Sciatic nerve (tissue), 2 donors: ENCODE measurements at places on chromosomes 16 and 17. TPM values are rescaled to one million over a fixed set of nuclear protein-coding genes. Genes with fewer than 3 reads are reported as not detected.

DNA sequence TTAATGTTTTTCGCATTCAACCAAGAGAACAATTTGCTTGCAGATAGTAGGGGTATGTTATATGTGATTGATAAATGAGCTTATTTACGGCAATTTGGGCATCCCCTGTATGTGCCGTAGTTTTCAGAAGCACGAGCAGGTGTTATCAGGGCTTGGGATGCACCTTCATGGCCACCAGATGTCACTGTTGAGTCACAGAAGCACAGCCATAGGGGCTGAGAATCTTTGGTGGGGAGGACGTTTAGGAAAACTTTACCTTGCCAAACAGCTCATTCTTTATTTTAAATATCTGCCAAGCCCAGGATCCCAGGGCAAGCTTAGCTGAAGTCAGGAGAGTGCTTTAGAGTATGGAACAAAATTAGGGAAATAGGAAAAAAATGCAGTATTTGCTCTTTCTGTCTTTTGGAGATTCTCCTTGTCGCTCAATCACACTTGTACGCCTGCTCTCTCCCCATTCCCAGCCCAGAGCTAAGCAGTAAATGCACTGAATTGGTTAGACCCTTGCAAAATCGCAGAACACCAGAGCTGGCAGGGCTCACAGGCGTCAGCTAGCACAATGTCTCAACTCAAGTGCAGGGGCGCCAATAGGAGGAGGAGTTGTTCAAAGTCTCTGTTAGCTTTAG is 93.6 kb upstream of the MPHOSPH6 start:
- peak; percentile 62 for DNase-seq

GRCh38 chr17:43958748-43959352 is 5.1 kb upstream of the PYY start:
- no peak for DNase-seq

DNA sequence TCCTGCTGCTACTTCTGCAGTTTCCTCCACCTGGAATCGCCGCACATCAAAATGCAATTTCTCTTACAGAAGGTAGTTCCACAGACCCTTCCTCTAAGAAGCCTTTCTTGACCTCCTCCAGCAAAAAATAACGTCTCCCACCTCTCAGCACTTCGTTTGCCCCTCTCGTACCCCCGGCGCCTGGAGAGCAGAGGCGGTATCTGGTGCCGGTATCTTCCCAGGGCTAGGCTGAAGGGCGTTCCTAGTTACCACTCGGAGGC is 482 bp downstream of the DCTPP1 start:
- DNase-seq: no peak

DNA sequence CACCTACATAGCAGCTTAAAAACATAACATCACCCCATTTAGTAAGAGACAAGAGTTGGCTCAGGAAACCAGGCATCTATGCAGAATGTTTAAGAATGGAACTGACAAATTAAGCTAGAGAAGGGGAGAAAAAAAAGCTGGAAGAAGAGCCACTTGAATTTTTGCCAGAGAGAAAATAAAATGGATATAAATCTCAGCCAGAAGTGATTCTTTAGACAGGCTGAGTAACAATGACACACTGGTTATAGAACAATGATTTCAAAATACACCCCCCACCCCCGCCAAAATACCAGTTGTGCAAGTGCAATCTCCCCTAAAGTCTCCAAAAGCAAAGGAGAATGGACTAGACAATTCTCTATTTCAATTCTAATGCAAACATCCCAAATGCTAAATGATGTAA is 22.4 kb downstream of the LSM12 start:
- no peak for DNase-seq

GRCh38 chr17:62179525-62180161 is 114.6 kb upstream of the MED13 start:
- DNase-seq: no peak

Gene CAMKK1
- 7.7 TPM for total RNA-seq

Gene DLG4
- total RNA-seq: 32.2 TPM

DNA sequence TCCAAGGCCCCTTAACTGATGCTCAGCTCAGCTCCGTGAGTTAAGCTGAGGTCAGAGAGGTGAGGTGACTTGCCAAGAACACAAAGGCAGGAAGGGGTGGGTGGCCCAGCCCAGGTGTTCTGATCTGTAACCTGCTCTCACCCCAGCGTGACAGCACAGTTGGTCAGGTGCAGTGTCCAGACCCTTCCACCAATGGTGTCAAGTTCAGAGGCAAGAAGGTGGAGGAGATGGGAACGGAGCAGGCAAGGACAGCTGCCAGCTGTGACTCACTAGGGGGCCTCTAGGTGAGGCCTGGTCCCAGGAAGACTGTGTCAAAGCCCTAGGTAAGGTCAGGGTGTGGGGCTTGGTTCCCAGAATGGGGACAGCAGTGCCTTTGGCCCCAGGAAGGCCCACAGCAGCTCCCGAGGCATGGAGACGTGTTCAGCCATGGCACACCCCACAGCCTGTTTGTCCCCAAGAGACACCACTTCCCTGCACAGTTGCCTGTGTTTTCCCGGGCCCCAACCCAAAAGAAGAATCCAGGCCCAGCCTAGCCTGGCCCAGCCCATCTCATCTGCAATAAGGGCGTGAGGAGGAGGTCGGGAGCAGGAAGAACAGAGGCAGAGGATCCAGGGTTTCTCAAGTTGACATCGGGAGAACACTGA is 7.2 kb downstream of the WFIKKN2 start:
- DNase-seq: no peak

Gene MYLK3
- total RNA-seq: 2.0 TPM

- DNase-seq: no peak
Observed at GRCh38 chr17:68103148-68103547, 67.6 kb downstream of the KPNA2 start.

DNA sequence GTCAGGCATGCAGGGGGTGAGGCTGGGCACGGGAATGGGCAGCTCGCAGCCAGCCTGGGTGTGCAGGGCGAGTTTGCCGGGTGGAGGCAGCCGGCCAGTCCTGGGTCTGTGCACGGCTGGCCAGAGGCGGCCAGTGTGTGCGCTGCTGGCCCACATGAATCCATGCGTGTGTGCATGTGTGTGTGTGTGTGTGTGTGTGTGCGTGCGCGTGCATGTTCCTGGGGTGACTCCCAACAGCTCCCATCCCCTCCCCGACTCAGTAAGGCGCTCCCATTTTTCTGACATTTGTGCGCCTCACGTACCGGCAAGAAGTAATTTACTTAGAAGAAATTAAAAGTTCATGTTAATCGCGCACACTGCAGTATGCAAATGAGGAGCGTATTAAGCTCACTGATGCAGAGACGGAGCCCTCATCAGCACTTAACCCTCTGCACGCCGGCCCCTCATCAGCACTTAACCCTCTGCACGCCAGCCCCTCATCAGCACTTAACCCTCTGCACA is 55.4 kb upstream of the ACSF3 start:
- no peak for DNase-seq

- no peak for DNase-seq
Observed at GRCh38 chr16:84931506-84931905, 79.8 kb downstream of the ZDHHC7 start.

Gene CA7
- total RNA-seq: not detected

Gene SLC16A3
- 53.1 TPM for total RNA-seq

Gene MEOX1
- total RNA-seq: 19.5 TPM

DNA sequence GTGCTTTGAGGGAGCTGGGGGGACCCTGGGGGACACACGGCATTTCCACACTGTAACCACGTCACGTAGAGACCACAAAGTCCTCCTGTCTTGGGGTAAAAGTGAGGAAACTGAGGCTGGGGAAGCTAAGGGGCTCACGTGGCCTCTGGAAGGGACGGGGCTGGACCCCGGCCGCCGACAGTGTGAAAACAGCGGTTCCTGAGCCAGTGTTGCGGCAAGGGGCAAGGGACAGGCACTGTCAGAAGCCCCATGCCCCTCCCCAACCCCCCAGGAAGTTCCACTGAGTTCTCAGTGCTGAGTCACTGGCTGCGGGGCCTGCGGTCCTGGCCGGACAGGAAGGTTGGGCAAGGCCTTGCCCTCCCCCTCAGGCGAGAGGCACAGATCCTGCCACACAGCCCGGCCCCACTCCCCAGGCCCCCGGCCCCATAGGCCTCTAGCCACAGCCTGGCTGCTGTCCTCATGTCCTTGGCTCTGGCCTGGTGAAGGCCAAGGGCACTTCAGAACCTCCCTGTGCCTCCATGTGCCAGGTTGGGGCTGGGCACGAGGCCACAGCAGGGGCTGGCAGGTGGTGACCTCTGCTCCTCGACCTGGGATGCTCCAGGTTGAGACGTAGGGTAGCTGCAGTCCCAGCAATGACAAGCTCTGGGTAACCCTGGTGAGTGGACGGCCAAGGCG is 5.0 kb upstream of the CCDC57 start:
- DNase-seq: peak; percentile 73
